HL-60 (cell line): ENCODE measurements at places on chromosomes 13 and 19.

DNA sequence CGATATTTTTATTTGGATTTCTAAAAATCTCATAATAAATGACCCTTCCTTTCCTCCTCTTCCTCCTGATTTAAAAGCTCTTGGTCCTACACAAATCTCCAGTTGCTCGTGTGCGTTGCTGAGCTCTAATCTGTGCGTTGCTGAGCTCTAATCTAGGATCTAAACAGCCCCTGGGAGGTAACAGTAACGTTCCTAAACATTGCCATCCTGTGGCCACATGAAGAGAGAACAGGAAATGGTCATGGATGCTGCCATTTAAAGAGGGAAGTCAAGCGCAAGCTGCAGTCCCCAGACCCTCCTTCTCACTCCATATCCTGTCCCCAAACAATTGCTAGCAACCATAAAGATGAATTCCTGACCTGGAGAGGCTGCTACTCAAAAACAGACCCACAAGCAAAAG lies 170.8 kb downstream of the NUFIP1 start:
- no peak for DNase-seq

DNA sequence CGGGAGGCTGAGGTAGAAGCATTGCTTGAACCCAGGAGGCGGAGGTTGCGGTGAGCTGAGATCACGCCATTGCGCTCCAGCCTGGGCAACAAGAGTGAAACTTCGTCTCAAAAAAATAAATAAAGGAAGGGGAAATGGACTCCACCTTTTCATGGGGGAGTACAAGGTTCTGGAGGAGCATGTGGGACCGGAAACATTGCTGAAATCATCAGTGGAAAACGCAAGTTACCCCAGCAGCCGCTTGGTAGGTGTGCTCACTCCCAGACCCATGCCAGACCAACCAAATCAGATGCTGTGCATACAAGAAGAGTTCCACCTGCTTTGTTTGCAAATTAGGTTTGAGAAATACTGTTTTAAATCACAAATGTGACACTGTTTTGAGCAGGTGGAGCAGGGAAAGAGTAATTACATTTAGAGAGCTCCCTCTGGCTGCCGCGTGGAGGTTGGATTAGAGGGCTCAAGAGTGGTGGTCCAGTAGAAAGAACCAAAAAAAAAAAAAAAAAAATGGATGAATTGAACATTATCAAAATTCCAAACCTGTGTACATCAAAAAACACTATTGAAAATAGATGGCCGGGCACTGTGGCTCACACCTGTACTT lies 4.9 kb downstream of the ERICH4 start:
- no peak for DNase-seq

DNA sequence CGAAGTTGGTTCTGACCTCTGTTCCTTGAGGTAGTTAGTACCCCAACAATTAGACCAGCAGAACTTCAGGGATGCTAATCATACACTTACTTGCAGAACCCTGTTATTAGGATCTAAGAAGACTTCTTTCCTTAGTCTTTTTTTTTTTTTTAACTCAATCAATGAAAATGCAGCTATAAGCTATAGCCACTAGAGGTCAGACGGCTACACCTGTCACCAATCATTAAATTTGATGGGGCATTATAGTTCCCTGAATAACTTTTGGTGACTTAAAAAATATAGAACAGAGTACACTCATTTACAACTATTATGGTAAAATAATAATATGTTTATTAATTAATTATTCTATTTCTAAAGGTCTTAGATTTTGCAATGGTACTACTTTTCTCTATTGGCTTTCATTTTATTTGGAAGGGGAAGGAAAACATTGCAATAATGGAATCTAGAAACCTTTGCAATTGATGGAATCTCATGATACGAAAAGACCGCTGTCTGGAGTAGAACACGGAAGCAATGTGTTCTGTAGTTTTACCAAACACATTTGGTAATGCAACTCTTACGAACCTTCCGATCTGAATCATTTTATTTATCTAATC lies 483.2 kb downstream of the DIAPH3 start:
- no peak for DNase-seq

GRCh38 chr13:50400035-50400726 lies 384.9 kb downstream of the KCNRG start:
- DNase-seq = no peak

DNA sequence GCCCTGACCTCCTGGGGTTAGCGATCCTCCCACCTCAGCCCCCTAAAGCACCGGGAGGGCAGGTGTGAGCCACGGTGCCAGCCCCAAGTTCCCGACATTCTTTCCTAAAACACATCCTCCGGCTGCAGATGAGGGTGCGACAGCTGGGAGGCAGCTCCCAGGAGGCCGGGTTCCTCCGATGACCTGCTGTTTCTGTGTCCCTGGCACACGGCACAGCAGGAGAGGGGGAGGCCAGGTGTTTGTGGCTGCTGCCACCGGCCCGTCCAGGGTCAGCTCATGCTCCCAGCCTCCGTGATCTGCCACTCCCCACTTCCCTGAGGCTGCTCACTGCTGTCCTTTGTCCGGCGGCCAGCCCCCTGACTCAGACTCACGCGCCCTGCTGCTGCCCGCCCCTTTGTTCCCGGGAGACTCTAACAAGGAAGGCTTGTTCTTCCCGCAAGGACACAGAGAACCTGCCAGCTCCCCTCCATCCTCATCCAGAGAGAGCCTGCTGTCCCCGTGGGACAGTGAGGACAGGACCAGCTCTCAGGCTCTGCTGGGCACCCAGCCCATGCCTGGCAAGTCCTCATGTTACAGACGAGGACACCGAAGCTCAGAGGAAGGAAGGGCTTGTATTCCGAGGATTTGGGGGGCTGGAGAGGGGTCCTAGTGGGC lies 10.6 kb upstream of the MADCAM1 start:
- no peak for DNase-seq

GRCh38 chr19:1836458-1837221 lies 11.6 kb downstream of the REXO1 start:
- no peak for DNase-seq

DNA sequence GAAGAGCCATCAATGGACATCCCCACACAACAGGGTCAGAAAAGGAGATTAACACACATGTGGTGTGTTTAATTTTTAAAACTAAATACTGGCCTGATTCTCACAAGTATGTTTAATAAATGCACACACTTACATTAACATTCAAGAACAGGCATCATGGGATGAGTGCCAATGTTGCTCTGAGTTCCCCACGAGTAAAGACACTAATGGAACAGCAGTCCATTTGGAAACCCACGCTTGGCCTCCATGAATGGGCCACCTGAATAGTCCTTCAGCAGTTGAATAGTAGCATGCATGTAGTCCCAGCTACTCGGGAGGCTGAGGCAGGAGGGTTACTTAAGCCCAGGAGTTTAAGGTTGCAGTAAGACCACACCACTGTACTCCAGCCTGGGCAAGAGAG lies 195.2 kb upstream of the IPO5 start:
- no peak for DNase-seq

DNA sequence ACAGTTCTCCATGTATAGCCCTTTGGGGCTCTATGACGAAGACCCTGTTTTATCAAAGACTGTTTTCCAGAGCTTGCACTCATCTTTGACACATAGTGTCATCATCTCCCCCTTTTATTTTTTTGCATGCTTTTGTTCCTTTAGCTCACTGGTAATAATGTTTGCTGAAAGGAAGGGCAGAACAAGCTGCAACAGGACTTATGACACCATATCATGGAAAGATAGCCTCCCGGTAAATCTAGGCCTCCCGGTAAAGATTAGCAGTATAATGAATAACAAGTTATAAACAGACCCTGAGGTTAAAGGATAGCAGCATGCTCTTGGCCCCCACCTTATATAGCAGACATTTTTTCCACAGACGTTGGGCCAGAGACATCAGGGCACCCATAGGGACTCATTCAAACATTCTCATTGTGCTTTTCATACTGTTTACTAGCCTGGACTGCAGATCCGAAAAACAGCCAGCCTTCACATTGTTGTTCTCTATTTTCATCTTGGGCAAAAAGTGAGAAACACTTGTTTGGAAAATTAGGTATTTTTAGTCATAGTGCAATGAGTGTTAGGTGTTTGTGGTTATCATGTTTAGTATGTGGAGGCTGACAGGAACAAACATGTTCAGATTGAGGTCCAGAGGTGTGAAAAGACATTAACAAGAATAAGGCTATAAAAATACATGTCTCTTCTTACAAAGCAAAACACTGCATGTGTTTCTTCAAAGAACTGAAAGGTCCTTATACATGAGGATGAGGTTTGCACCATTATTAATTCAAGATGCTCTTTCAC lies 136.9 kb upstream of the SPRY2 start:
- DNase-seq = no peak

GRCh38 chr19:28350673-28351072 lies 862.3 kb downstream of the UQCRFS1 start:
- no peak for DNase-seq
